Pons (tissue), 1 donor: ENCODE measurements at places on chromosomes 7 and 10.

DNA sequence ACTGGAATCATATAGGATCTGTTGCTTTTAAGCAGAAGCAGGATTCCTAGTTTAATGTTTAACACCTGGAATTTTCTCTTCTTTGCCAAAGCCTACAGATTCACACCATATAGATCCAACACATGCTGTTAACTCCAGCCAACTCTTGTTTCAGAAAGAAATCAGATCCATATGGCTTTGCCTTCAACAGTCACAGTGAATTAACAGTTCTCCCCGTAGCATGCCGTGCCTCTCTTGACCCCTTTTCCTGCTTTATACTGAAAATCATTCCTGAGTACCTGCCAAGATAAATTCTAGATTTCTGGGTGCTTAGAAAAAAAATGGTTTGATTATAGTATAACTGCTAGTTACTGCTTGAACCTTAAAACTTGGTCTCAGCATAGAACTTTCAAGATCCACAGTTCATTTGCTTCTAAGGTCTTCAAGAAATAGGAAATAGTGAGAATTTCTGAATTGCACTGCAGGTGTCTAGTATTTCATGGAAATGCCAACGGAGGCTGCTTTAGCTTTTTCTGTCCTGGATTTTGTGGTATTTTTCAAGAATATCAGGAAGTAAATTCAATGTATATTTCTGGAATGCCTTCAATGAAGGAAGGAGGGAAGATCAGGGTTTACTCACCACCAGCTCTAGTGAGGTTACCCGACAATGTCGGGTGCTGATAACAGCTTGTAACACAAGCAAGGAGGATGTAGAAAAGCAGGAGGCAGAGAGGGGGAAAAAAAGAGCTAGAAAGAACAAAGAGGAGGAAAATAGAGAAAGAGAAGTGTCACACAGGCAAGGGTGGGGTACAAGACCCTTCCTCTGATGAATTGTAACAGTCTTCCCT is 6.6 kb downstream of the AASS start:
- peak; percentile 33 for DNase-seq

GRCh38 chr10:94097656-94098055 is 103.9 kb downstream of the PLCE1 start:
- DNase-seq, result no peak

DNA sequence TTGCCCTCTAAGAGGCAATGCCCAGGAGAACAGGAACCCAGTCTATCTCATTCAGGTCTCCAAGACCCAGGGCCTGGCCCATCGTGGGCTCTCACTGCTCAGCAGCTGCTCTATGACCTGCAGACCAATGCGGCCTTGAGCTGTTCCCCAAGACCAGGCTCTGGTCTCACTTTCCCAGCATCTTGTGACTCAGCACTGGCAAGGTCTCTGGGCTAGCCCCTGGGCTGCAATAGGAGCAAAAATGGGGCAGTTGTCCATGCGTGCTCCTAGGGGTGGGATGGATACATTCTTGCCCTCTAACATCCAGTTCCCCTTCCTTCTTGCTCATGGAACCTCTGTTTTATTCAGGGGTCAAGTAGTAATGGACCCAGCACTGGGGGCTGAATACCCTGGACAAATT is 13.5 kb downstream of the GCK start:
- DNase-seq, result no peak

DNA sequence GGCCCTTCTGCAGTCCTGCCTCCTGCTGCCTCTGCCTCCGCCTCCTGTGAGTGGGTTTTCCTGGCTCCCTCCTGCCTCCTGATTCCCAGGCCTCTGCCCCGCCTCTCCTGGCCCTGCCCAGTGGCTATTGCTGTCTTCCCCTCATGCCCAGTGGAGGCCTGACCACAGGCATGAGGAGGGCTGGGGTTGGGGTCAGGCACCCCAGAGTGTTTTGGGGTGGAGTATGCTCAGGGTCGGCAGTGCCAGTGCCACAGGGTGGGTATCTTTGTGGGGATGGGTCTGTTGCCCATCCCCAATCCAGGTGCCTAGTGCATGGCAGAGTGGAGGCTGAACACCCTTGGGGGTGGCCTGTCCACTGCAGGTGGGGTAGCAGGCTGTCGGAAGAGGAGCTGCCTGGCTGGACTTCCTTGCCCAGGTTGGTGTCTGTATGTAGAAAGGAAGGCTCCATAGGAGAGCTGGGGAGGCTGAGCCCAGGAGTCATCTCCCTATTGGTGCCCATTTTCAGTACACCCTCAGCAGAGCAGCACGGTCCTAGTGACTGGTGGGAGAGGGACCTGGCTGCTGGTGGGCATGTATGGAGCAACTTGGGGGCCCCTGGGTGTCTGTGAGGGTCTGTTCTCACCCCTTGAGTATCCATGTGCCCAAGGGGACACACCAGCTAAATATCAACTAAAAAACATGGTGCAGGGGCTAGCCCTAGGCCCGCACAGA is 62.2 kb downstream of the ARHGAP22 start:
- no peak for DNase-seq

DNA sequence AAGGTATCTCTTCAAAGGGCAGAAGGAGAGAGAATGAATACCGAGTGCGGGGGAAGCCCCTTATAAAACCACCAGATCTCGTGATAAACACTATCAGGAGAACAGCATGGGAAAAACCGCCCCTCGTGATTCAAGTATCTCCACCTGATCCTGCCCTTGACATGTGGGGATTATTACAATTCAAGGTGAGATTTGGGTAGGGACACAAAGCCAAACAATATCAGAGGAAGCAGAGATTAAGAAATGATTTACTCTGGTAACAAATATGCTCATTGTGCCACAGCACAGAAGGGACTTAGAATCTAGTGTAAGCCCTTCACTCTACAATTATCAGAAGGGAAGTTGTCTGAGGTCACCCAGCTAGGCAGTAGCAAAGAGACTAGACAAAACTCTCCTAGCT is 40.1 kb upstream of the ZNRF2 start:
- no peak for DNase-seq

DNA sequence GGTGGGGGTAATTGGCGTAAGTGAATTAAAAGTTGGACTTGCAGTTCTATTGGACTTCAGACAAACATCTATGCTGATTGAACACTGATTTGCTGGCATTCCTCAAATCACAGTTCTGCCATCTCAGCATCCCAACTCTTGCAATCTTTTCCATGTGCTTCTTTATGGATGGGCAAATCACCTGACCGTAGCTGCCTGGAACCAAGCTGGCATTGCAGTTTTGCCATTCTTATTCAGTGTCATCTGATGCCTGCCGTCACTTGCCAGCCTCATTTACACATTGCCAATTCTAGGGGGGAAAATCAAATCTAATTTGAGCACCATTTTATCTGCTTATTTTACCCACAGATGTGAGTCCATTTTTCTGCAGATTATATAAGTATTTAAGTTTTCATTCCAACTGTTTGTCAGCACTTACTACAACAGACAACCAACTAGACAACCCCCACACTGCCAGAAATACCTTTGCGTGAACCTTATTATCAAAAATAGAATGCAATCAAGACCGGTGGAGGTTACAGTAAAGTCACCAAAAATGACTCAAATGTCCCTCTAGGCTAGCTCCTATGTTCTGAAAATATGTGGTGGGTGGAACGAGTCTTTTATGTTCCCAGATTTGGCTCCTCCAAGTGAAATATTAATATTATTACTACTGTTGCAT is 172.3 kb upstream of the CTBP2 start:
- DNase-seq, result no peak
